ENCODE measurements at places on chromosomes 7 and 10.

- no peak for DNase-seq
Observed at GRCh38 chr10:5365928-5366327, 1.2 kb downstream of the UCN3 start.

DNA sequence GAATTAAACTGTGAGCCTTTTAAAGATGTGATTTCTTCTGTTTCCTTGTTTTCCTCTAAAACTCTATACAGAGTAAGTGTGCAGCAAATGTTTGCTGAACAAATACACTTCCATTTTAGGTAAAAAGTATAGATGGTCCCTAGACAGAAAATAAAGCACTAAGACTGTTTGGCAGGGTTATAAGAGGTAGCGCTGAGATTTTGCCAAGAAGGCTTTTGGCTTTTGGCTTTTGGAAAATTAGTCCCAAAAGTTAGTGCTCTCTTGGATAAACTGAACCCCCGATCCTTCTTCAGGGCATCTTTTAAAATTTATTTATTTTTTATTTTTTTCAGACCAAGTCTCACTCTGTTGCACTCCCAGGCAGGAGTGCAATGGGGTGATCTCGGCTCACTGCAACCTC, 175.7 kb upstream of the NRP1 start:
- no peak for DNase-seq

GRCh38 chr10:120650705-120651399, 193.8 kb downstream of the PLPP4 start:
- DNase-seq: no peak

DNA sequence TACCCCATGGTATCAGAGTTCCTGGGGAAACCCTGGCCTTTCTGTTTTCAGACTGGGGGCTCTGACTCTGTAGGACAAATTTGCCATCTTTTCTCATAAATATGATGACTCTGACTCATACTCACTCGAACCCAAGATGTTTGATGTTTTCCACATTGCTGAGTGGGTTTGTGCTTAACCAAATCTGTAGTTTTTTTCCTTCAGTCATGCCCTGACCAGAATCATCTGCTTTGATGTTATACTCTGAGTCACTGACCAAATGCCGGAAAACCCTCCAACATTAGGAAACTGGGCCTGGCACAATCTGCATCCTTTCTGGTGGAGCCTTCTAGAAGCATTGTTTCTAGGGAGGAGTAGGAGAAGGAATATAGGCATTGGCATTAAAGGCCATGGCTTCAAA, 118.7 kb downstream of the C10orf105 start:
- DNase-seq: no peak

- DNase-seq: no peak
Observed at GRCh38 chr10:119153661-119154060, 11.9 kb downstream of the SFXN4 start.

DNA sequence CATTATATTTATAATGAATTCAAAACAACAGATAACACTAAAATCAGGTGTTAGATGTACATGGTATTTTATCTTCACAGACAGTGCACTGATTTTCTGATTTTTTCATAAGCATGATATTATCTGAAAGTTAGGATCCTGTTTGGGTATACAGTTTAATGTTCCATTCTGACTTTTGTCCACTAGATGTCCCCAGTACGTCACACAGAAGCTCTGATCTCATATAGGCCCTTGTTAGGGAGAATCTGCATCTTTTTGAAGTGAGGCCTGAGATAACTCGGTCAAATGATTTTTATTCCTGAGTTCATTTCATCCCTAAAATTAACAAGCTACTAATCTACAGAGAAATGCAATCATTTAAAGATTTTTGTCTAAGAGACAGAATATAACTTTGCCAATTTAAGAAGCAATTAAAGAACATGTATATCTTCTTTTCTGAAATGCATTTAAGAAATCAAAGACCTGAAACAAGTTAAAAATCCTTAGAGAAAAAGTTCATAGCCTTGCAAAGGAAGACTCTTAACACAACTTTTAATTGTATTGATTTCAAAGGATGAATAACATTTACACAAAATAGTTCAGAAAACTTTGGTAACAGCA, 72.0 kb upstream of the TES start:
- DNase-seq: no peak

- DNase-seq: no peak
Observed at GRCh38 chr10:14477408-14477710, 146.6 kb upstream of the FRMD4A start.

- no peak for DNase-seq
Observed at GRCh38 chr7:131602994-131603372, 46.6 kb upstream of the PODXL start.

GRCh38 chr7:11539853-11540252, 292.1 kb downstream of the THSD7A start:
- DNase-seq: no peak

DNA sequence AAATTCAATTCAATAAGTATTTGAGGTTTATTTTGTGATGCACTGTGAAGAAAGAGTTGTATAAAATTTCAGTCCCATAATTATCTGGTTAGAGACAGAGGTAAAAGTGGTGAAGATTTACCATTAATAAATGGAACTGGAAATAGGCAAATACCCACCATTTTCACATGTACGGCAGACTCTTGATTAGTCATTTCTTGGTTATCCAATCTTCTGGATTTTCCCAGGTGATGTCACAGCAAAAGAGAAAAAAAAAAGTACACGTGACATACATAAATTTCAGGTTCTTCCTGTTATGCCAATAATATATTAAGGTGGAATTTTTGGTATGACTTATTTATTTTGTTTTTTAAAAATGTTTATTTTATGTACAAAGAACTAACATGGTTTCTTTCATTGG, 26.8 kb downstream of the NT5C3A start:
- DNase-seq: no peak

Measured in stimulated activated CD8-positive, alpha-beta memory T cell treated with anti-CD3 and anti-CD28 coated beads, Interleukin-15, amount 100 ng/mL, for 24 hours (primary cell).